ENCODE measurements at places on chromosomes 2 and 18. TPM values are rescaled to one million over a fixed set of nuclear protein-coding genes. Genes with fewer than 3 reads are reported as not detected.

- DNase-seq, result no peak
These were observed 13.3 kb downstream of the ST3GAL5 start for GRCh38 chr2:85875350-85876050.

DNA sequence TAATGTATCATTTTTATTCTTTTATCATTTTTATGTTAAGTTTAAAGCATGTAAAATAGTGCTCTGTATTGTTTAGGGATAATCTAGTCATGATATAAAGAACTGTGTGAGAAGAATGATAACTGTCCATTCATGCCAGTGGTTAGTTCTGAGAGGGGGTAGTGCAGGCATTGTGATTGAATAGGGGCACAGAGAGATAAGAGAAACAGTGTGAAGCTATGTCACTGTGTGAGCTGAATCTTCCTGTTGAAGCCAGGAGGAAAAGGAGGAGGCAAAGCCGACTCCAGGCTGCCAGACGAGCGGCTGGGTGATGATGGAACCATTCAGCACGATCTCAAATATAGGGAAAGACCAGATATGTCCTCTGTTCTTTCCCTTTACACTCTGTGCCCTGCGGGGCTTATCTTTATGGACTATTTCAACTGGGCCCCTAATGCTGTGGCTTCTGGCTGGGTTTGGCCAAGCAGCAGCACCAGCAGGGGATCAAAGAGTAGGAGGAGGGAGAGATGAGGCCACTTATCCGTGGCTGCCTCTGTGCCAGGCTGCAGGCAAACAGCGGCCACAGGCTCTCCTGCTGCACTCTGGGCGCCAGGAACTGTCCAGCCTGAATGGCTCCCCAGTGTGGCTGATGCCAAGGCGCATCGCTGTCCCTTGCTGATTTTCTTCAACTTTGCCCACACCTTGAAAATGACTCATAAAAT lies 128.0 kb downstream of the SPP2 start:
- peak; percentile 16 for DNase-seq

DNA sequence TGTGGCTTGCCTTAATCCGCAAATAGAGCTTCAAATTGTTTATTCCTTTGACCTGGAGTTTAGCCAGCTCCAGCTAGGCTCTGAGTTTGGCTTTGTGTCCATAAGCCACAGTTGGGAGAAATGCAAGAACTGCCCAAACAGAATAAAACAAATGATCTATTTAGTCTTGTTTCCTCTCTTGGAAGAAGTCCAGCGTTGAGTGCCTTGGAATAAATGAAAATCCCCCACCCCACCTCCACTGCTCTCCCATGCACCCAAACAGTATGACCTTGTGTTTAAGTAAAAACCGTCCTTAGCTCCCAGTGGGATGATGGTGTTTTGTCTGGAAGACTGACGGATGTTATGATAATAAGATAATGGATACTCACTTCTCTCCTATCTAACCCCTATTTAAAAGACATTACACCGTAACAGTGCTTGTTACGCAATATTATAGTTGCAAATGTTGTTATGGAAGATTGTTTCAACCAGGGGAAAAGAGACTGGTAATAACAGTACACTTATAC lies 3.2 kb upstream of the SERPINE2 start:
- DNase-seq, result peak; percentile 98

DNA sequence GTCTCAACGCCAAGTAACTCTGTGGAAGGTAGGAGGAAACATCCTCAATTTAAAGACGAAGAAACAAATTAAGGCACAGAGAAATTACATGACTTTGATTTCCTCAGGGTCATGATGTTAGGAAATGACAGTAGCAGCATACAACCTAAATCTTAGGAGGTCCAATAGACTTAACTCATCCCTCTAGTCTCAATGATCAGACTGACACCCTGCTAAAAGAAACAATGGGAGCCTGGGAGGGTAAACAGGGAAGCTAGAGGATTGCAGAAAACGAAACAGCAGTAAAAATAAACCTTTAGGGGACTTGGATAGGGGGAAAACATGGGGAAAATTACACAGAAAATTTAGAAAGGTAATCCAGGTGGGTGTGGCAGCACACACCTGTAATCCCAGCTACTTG lies 56.0 kb downstream of the ROCK2 start:
- DNase-seq, result no peak

- DNase-seq, result no peak
These were observed 32.3 kb downstream of the RALBP1 start for GRCh38 chr18:9507565-9508088.

GRCh38 chr2:211673133-211673905 lies 865.3 kb downstream of the ERBB4 start:
- DNase-seq, result no peak

DNA sequence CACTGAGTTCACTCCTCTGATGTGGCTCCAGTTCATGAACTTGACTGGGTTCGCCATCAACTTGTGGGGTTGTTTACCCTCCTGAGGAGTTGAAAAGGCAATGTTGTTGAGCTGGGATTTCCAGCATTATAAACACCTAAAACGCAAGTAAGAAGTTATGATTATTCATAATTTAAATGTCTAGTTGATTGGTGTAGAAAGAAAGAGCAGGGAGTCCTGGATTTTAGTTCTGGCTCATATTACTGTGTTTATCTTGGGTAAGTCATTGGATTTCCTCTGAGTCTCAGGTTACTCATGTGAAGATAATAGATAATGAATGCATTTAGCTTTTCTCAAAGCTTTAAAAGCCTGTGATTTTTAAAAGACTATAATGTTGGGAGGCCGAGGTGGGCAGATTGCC lies 438.0 kb upstream of the CDH20 start:
- no peak for DNase-seq

GRCh38 chr2:85717308-85718008 lies 23.3 kb downstream of the GNLY start:
- DNase-seq, result peak; percentile 95

GRCh38 chr18:37553633-37554398 lies 11.8 kb downstream of the CELF4 start:
- DNase-seq, result peak; percentile 34

- DNase-seq, result no peak
These were observed 4.3 kb downstream of the REL start for GRCh38 chr2:60885683-60886082.

KCNS3 gene
- total RNA-seq, result 35.0 TPM

SRD5A2 gene
- not detected for total RNA-seq

PLA2R1 gene
- total RNA-seq, result 0.11 TPM

STK36 gene
- total RNA-seq, result 11.3 TPM

KCNF1 gene
- not detected for total RNA-seq
